ENCODE measurements at places on chromosomes 11 and 22.

- peak; percentile 83 for DNase-seq
Measured at GRCh38 chr11:70281156-70281609, 10.7 kb downstream of the PPFIA1 start.

- DNase-seq = peak; percentile 93
Measured at GRCh38 chr11:10322830-10323792, 18.2 kb downstream of the ADM start.

DNA sequence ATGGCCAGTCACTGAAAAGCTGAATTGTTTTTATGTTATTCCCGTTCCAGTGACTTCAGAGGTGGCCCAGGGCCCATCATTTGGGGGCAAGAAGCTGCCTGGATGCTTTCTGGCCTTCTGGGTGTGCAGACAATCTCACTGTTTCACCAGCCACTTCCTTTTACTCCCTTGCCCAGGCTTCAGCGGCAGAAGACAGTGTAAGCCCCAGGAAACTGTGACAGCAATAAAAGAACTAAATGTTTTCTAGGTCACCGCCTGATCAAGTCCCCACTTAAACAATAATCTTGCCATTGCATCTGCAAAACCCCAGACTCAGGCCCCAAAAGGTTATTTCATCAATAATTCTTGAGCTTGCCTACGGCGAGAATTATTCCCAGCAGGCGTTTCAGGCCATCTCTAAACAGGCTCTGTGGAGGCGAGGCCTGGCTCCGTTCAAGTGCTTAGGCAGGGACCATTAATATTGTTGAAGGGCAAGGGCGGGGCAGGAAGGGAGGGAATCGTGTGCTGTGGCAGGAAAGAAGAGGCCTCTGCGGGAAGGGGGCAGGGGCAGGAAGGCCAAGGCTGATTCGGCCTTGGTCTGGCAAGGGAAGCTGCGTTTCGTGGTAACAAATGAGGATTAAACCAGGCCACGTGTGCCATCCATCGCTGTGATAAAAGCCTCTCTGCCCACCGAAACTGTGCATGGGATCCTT is 252.3 kb downstream of the KIRREL3 start:
- DNase-seq = no peak

DNA sequence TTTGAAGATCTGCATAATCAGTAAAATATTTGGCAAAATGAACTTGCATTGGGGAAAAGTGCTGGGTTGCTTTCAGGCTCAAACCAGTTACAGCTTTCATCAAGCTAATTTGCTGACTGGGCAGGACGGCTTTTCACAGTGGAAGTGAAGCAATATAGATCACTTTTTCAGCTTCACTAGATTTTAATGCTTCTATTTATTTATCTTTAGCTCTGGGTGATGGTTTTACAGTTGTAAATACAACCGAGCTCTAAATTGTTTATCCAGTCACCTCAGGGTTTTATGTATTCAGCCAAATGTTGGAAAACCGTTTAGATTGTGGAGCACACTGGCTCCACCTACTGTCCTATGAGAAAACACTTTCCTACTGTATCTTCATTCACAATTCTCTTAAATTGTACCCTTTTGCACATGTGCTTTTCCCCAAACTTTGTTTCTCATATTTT is 58.2 kb downstream of the ACER3 start:
- peak; percentile 78 for DNase-seq

GRCh38 chr11:3959015-3959902 is 103.8 kb downstream of the STIM1 start:
- peak; percentile 71 for DNase-seq
